Activated gamma-delta T cell (primary cell): ENCODE measurements at places on chromosomes 4 and X.

- no peak for DNase-seq
These were observed 593.2 kb downstream of the ZNF674 start for GRCh38 chrX:45952030-45952429.

DNA sequence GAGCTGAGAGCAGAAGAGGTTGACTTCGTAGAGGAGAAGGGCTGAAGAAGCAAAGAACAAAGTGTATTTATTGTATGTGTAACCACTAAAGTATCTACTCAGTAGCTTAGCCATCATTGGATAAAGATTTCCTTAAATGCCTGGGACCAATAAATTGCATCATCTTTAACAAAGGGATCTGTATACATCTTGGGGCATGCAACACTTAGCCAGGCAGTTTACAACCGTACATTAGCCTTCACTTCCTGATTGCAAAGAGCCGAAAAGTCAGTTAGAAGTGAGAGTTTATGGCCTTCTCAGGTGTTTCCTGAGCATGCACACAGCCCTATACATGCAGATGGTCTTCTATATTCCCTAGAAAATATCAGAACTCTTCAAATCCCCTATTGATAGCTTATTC is 68.0 kb upstream of the MAGED1 start:
- DNase-seq: no peak

- DNase-seq: no peak
These were observed 417.4 kb downstream of the CCSER1 start for GRCh38 chr4:90544532-90545045.

GRCh38 chr4:82753238-82753637 is 45.4 kb downstream of the SCD5 start:
- DNase-seq: no peak

DNA sequence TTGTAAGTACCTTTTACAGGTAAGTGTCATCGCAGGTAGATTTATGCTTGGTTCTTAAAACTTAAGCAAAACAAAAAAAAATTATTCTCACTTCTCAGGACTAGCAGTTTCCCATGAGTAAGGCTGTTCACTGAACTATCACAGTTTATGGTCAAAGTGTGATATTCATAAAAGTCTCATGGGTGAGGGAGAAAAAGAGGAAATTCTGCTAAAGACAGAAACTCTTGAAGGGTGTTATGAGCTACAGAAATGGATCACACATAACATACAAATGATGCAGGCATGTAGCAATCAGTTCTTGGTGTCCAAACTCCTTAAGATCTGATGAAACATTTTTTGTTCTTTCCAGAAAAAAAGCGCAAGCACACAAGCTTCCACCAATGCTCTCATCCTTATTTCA is 8.5 kb downstream of the RAB9A start:
- no peak for DNase-seq

- no peak for DNase-seq
These were observed 248.7 kb downstream of the IL1RAPL1 start for GRCh38 chrX:28835991-28836390.
